ENCODE measurements at places on chromosomes 6 and 20.

DNA sequence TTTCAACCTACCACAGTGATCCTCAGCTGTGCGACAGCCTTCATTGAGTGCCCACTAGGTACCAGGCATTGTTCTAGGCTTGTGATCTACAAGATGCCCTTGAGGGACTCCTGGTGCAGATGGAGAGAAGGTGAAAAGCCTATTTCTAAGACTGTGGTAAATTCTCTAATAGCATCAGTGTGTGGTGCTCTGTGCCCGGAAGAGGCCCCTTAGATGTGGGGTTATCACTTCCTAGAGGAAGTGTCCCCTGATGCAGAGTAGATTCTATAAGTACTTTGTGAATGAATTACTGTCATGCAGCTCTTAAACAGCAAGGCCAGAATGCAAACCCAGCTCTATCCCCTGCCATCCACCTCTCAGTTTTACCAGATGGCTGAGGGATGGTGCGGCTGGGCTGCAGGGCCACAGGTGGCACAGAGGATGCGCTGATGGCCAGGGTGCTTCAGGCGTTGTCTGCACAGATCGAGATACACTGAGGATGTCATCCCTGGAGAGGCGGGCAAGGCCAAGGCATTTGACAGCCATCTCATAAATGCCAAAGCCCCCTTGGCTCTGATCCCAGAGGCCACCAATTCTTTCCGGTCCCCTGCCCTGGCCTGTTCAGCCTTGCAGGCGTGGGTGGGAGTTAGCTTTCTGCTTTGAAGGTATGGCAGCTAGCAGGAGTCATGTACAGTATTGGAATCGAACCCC, 96.7 kb downstream of the TOX2 start:
- DNase-seq: no peak

- no peak for DNase-seq
Measured at GRCh38 chr6:134421501-134421900, 103.6 kb upstream of the SGK1 start.

GRCh38 chr6:10800810-10801209, 37.5 kb downstream of the MAK start:
- no peak for DNase-seq

DNA sequence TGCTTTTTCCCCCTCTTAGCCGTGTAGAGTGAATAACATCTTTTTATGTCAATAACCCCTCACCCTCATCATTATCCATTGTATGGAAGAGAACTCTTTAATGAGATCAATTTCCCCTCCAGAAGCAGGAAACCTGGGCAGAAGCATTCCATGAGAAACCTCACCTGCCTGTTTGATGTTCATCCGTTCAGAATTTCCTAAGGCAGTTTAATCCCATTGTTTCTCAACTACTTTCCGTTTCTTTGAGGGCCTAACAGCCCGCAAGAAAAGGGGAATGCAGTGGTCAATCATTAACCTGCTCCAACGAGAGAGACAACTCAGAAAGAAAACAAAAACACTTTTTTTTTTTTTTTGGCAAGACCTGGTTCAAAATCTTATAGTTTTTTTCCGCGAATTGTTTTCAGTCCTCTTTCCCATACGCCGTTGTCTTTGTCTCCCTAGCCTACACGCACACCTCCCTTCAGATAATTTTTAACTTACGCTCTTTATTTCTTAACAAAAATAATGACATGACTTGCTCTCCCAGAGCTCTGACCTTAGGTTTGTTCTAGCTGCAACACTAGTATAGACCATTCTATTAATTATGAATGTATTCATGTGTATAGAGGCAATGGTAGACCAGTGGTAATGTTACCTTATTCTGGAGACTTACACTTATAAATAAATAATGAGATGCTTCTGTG, 25.6 kb upstream of the ID4 start:
- no peak for DNase-seq
